ENCODE measurements at places on chromosomes 7 and 10.

DNA sequence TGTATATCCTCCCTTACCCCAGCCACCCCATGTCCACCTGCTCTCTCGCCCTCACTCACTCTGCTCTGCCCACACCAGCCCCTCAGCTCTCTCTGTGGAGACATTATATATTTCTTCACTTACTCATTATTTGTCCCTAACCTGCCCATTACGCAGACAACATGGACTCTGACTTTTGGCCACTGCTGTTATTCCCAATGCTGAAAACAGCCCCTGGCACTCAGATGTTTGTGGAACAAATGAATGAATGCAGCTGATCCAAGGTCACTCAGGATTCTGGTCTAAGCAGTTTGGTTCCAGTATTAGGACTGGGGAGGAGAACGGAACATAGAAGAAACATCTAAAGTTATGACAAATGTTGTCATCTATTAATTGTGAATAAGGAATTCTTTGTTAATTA lies 26.7 kb downstream of the GNA12 start:
- DNase-seq, result no peak

DNA sequence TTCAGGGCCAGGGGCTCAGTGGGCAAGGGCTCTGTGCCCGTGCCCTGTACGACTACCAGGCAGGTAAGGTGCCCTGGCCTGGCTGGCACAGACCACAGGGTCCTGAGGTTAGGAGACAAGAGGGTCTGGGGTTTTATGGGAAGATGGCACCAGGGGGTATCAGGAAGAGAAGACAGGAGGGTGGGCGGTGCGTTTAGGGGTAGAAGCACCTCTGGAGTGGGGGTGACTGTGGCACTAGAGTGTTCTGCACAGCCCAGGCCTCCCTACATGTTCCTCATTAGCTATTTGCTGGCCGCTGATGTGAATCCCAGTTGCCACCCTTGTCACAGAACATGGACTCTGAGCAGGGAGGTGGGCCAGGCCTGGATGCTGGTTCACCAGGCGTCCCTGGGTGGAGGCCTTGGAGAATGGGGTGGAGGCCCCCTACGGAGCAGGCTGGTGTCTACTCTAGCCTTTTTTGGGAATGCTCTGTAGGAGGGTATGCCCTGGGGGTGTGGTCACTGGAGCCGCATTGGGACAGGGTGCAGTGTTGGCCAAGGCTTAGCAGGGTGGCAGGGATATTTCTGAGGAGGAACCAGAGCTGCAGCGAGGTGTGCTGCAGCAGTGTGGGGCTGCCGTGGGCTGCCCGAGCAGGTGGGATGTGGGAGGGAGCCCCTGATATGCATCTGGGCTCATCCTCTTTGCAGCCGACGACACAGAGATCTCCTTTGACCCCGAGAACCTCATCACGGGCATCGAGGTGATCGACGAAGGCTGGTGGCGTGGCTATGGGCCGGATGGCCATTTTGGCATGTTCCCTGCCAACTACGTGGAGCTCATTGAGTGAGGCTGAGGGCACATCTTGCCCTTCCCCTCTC lies 5.0 kb downstream of the PGAM2 start:
- no peak for DNase-seq

DNA sequence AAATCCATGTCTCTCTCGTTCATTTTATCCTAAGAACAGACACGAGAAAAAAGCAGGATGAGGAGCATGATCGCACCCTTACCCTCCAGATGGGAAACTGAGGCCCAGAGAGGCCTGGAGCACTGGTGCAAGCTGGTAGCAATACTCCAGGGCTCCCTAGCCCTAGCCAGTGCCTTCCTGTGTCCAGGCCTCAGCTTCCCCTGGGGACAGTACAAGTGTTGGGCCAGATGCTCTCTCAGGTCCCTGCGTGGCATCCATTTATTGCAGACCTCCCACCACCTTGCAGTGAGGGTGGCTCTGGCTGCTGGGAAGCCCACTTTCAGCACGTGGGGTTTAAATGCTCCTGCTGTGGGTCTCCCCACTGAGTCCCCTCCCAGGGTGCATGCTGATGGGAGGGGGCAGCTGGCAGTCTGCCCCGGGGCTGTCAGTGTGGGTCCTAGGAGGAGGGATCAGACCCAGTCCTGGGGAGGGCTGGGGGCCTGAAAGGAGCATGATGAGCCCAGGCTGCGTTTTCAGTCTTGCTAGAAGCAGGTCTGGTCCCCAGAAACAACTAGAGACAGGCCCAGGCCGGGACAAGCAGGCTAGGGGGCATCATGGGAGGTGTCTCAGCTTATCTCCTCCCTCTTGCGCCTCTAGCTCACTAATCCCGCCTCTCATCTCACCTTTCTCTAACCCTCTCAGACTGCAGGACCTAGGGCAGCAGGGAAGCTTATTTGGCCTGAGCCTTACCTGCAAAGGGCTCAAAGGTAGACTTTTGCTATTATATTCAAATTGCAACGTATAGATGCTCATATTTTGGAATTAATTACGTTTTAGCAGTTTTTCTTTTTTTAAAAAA lies 662 bp upstream of the PPIF start:
- peak; percentile 5 for DNase-seq

GRCh38 chr10:130869179-130869841 lies 442.2 kb downstream of the TCERG1L start:
- no peak for DNase-seq

- no peak for DNase-seq
Measured at GRCh38 chr10:115727129-115727528, 545.9 kb downstream of the GFRA1 start.

DNA sequence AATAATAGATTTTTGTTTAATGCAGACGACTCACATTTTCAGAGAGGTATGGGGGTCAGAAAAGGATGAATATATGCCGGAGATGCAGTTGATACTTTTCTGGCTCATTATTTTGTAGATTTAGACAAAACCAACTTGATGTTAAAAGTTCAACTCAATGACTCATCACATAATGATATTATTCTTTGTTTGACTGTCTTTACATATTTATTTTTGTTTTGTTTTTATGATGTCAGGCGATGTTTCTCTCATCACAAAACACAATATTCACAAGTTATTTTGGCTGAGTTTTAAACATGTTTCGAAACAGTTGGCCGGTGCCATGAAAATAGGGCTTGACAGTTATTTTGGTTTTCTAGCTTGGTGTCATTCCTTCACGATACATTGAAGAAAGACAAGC lies 1.3 kb downstream of the GJD4 start:
- DNase-seq, result no peak

- DNase-seq, result no peak
Measured at GRCh38 chr10:107139237-107139636, 25.3 kb downstream of the SORCS1 start.

DNA sequence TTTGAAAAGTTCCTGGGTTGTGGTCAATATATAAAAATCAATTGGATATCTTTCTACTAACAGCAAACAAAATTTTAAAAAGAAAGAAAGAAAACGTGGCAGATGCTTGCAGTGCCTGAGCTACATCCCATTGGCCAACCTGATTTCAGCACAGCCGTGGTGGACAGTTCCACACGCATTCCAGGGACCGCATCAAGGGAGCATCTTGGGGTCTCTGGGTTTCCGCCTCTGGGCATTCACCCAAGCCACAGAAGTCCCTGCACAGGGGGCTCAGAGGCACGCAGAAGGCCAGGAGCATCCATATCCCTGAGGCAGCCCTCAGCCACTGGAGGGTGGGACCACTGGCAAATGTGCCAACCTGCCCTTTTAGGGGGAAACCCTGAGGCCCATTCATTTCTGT lies 254.5 kb upstream of the RNF32 start:
- no peak for DNase-seq

DNA sequence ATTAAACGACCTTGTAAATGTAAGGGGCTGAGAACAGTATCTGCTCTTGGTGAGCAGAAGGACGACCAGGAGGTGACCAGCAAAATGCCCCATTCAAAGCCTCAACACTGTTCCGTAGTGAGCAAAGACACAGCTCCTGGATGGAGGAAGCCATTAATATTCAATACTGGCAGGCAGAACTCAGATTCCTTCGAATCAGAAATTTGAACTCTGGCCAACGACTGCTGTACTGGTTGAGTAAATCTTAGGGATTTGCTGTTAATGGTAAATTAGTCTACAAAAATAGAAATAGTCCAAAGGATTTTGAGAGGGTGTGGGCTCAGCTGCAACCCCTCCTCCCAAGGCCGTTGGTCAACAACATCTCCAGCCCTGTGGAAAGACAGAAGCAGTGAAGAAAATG lies 130.5 kb upstream of the PFKP start:
- no peak for DNase-seq

DNA sequence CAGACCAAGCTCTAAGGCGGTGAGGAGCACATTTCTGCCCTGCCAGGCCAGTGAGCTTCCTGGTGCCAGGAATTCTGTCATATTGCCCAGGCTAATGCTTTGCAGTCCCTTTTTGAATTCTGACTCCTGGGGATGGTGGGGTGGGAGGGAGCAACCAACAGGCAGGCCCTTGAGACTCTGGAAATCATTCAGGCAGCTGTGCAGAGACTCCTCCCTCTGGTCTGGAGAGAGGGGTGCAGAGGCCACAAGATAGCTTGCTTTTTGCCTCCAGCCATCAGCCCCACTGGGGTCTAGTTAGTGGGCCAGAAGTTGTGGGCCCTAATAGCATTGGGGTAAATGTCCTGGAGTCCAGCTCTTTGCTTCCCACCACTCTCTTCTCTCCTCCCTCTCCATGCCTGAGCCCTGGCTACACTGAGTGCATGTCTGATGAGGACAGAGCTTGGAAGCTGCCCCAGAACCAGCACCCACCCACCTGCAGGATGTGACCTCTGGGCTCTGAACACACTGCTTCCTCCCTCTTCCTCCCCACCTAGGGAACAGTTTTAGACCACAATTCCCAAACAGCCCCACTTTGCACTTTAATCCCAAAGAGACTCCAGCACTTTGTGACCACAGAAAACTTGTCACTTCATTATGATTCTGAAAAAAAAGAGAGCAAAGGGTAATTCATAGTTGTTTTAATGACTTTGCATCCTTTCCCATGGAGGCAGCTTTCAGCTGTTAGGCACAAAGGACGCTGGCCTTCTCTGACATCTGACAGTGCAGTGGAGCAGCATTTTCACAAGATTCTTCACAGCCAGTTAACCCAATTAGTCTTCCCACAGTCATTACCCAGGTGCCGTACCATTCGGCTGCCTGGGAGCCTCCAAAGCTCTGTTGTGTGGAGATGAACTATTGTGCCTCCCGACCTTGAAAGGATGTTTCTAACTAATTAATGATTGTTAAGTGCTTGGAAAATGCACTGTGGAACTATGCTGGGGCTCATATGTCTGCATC lies 262.5 kb downstream of the TRIL start:
- DNase-seq, result no peak

- no peak for DNase-seq
Measured at GRCh38 chr7:66720561-66720960, 20.0 kb upstream of the RABGEF1 start.

DNA sequence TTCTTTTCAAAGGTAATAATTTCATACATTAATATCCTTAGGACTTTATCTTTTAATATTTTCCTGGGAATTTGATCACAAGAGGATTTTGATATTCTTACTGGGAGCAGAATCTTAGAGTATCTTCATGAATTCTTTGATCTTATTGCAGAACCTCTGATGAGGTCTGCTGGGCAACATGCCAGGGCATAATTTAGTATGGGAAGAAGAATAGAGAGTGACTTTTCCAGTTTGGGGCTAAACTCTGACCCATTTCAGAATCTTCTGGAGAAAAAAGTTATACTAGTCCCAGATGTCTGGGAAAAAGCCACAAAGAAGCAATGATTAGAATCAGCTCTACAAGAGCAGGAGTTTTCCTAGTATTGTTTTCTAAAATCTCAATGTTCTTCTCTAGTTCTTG lies 28.0 kb upstream of the RSU1 start:
- DNase-seq, result no peak

GRCh38 chr7:48011323-48011722 lies 17.6 kb downstream of the SUN3 start:
- DNase-seq, result no peak
